Activated T-cell treated with anti-CD3 and anti-CD28 coated beads, Interleukin-2, amount 50 U/mL, for 24 hours (primary cell): ENCODE measurements at places on chromosomes 7 and 10.
A peak's percentile ranks its signal among the peaks of the same experiment; 100 is the strongest.

GRCh38 chr10:50063100-50063499 lies 4.7 kb upstream of the WASHC2A start:
- no peak overlapping the region for H3K27ac ChIP-seq
- DNase-seq = no peak
- H3K4me1 ChIP-seq = peaks cover 3% of the 10 kb centered on the region
- no peaks in the 10 kb centered on the region for H3K27me3 ChIP-seq

GRCh38 chr10:25261110-25261509 lies 86.3 kb downstream of the GPR158 start:
- no peak overlapping the region for H3K27ac ChIP-seq
- H3K36me3 ChIP-seq = no peaks in the 10 kb centered on the region
- H3K4me1 ChIP-seq = no peaks in the 10 kb centered on the region
- no peak overlapping the region for H3K4me3 ChIP-seq
- H3K27me3 ChIP-seq = no peaks in the 10 kb centered on the region
- no peak for DNase-seq

GRCh38 chr10:93255546-93255945 lies 181.9 kb downstream of the CYP26A1 start:
- no peak overlapping the region for H3K27ac ChIP-seq
- no peak overlapping the region for H3K4me3 ChIP-seq
- H3K36me3 ChIP-seq = no peaks in the 10 kb centered on the region
- DNase-seq = no peak

- H3K4me1 ChIP-seq = peaks cover 3% of the 10 kb centered on the region
- DNase-seq = no peak
- peaks cover 10% of the 10 kb centered on the region for H3K27me3 ChIP-seq
- no peaks in the 10 kb centered on the region for H3K36me3 ChIP-seq
- H3K27ac ChIP-seq = no peak overlapping the region
Measured at GRCh38 chr7:92963566-92963965, 127.2 kb upstream of the CDK6 start.

- no peak for DNase-seq
- no peak overlapping the region for H3K27ac ChIP-seq
- H3K4me1 ChIP-seq = no peaks in the 10 kb centered on the region
- H3K27me3 ChIP-seq = peaks cover 30% of the 10 kb centered on the region
- H3K36me3 ChIP-seq = no peaks in the 10 kb centered on the region
Measured at GRCh38 chr7:45882465-45882810, 5.8 kb upstream of the IGFBP1 start.

- peak overlapping the region; percentile 87 for H3K4me3 ChIP-seq
- H3K36me3 ChIP-seq = peaks cover 25% of the 10 kb centered on the region
- peaks cover 53% of the 10 kb centered on the region for H3K4me1 ChIP-seq
- DNase-seq = no peak
Measured at GRCh38 chr10:119651514-119652360, 557 bp downstream of the BAG3 start.

DNA sequence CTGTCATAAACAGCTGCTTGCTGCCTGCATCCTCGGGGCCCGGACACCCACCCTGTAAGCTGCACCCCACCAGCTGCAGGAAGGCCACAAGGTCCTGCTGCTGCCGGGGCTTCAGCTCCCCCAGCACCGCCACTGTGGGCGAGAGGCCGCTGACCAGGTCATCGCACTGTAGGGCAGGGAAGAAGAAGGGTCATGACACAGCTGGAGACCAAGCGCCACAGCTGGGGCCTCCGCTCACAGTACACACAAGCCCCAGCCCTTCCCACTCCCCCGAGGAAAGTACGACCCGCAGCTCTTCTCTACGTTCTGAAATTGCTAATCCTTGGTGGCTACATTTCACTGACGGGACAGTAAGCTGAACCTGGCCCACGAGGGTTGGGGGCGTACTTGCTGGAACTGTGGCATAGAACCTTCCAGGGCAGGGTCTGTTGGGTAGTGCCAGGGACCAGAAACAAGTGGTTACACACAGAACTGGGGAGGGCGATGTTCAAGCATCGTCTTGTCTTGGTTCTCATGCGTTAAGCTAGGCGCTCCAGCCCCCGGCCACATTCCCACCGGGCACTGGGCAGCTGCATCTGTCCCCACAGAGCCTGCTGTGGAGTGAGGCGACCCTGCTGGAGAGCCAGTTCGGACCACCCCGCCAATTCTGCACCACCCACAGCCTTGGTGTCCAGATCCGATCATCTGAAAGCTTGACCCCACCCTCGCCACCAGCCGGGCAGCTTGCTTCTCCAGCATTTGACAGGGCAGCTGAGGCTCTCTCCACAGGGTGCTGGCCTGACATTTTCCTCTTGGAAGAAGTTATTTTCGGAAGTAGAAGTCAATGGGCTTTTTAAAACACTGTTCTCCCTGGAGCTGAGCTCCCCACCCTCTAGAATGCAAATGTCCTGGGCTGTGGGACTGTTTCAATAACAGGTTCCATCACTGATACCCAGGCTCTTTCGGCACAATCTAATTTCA lies 50.8 kb downstream of the GSDME start:
- no peaks in the 10 kb centered on the region for H3K4me1 ChIP-seq
- no peak for DNase-seq
- no peak overlapping the region for H3K27ac ChIP-seq
- no peaks in the 10 kb centered on the region for H3K36me3 ChIP-seq

GRCh38 chr7:88915615-88916014 lies 120.1 kb upstream of the TEX47 start:
- H3K36me3 ChIP-seq = no peaks in the 10 kb centered on the region
- no peaks in the 10 kb centered on the region for H3K4me1 ChIP-seq
- no peaks in the 10 kb centered on the region for H3K27me3 ChIP-seq
- no peak overlapping the region for H3K27ac ChIP-seq
- no peak for DNase-seq
